Transverse colon (tissue), 4 donors: ENCODE measurements at places on chromosomes 1 and 21. TPM values are rescaled to one million over a fixed set of nuclear protein-coding genes. Genes with fewer than 3 reads are reported as not detected.

GRCh38 chr1:17081439-17081838 lies 27.6 kb upstream of the SDHB start:
- H3K27me3 ChIP-seq = no peaks in the 10 kb centered on the region
- H3K36me3 ChIP-seq = peaks cover 7% of the 10 kb centered on the region
- DNase-seq = no peak
- H3K4me3 ChIP-seq = no peak overlapping the region
- no peak overlapping the region for H3K27ac ChIP-seq

RAB25 gene
- total RNA-seq = 213 TPM

GRCh38 chr1:8816831-8817411 lies 519 bp downstream of the RERE start:
- DNase-seq = peak; percentile 42
- no peaks in the 10 kb centered on the region for H3K27me3 ChIP-seq
- H3K27ac ChIP-seq = peak overlapping the region; percentile 97
- no peaks in the 10 kb centered on the region for H3K36me3 ChIP-seq

FCRL5 gene
- 1.1 TPM for total RNA-seq

CAPN8 gene
- total RNA-seq = 55.4 TPM

GRCh38 chr1:95027046-95027445 lies 45.7 kb downstream of the ALG14 start:
- no peak for DNase-seq
- H3K27me3 ChIP-seq = no peaks in the 10 kb centered on the region
- no peaks in the 10 kb centered on the region for H3K36me3 ChIP-seq
- no peaks in the 10 kb centered on the region for H3K4me1 ChIP-seq
- H3K27ac ChIP-seq = no peak overlapping the region
- no peak overlapping the region for H3K4me3 ChIP-seq

- no peak overlapping the region for H3K27ac ChIP-seq
- H3K4me1 ChIP-seq = no peaks in the 10 kb centered on the region
- H3K27me3 ChIP-seq = no peaks in the 10 kb centered on the region
- H3K36me3 ChIP-seq = no peaks in the 10 kb centered on the region
Measured at GRCh38 chr1:196661345-196661744, 9.5 kb downstream of the CFH start.

- peaks cover 3% of the 10 kb centered on the region for H3K4me1 ChIP-seq
- H3K4me3 ChIP-seq = no peak overlapping the region
- DNase-seq = no peak
- no peaks in the 10 kb centered on the region for H3K27me3 ChIP-seq
Measured at GRCh38 chr21:25862596-25862995, 127.8 kb downstream of the GABPA start.

DNA sequence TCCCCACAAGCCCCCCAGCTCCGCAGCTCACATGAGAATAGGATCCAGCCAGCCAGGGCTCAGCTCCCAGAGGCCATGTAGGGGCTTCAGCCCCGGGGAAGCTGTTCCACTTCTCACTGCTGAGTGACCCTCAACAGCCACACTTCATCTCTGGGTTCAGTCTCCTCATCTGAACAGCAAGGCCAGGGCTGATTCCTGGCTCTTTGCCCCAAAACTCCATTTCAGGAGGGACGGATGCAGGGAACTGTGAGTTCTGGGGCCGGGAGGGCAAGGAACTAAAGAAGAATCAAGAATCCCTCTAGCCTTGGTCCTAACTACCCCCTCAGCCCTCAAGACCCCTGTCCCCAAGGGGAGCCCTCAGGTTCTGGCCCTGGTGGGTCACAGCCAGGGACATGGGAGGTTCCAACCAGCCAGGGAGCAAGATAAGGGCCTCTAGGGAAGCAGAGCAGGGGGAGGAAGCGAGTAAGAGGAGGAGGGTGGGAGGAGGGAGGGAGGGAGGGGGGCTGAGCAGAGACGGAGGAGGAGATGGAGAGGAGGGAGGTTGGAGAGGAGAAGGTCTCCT lies 13.1 kb downstream of the SDC3 start:
- no peak overlapping the region for H3K4me3 ChIP-seq
- no peaks in the 10 kb centered on the region for H3K4me1 ChIP-seq
- no peaks in the 10 kb centered on the region for H3K36me3 ChIP-seq

ANXA9 gene
- 0.32 TPM for total RNA-seq
